ENCODE measurements at places on chromosomes 2 and 18. TPM values are rescaled to one million over a fixed set of nuclear protein-coding genes. Genes with fewer than 3 reads are reported as not detected.

DNA sequence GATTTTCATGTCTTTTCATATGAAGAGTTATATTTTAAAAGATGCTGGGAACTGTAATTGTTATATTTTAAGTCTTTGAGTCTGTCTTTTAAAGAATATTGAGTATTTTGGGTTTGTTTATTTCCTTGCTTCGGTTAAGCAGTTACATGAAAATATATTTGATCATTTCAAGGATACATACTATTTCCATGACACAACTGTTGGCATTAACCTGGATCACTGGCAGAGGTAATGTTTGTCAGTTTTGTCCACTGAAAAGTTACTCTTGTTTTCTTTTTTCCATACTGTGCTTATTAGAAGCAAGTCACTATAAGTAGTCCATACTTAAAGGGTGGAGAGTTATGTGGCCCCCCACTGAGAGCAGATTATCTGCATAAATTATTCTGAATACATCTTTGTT lies 1142.0 kb upstream of the TMEFF2 start:
- DNase-seq, result no peak

- no peak for DNase-seq
Observed at GRCh38 chr2:165239856-165240515, 772 bp downstream of the SCN2A start.

DNA sequence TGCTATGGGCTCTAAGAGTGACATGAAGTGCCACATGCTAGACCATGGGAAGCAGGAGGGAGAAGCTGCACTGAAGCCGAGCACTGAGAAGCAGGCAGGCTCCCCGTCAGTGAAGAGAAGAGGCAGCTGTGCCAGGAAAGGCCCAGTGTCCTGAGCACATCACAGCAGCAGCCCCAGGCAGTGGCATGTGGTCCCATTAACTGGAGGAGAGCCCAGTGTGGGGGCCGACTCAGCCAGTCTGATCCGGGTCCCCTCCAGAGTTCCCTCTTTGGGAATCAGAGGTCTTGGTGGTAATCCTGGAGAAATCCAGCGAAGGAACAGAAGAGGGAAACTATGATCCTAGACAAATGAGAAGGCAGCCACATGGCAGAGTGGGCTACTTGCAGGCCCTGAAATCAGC lies 96.7 kb upstream of the ACAA2 start:
- DNase-seq, result no peak

DNA sequence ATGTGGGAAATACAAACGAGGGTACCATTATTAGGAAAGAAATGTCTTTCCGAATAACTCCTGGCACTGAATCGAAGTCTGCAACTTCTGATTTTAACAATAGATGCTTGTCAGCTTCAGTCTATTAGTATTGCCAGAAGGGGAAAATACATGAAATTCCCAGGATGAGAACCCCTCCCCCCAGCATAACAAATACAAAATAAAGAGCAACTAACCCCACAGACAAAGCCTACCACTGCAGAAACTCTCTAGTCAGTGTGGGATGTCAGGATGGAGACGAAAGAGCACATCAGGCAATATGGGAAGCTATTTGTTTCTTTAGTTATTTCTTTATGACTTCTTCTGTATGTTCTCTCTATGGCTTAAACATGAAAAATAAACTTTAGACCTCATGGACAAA lies 365.0 kb upstream of the CDH2 start:
- no peak for DNase-seq

GRCh38 chr2:181366675-181367175 lies 90.5 kb upstream of the ITGA4 start:
- DNase-seq, result no peak

DNA sequence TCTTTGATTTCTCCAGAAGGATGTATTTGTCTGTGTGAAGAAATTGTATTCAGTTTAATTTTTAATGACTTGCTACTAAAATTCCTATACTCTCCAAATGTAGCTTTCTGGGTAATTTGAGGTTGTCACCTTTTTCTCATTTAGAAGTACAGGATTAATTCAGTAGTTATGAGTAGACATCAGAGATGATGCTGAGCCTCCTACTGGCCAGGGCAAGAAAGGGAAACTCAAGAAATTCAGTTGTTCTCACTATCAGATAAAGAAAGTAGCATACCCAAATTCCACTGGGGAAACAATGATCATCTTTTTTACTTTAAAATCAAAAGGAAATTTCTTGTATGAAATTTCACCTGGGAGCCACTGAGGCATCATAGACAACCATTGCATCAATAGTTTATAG lies 199.4 kb downstream of the SATB2 start:
- DNase-seq, result no peak

GRCh38 chr2:202122980-202123720 lies 50.1 kb downstream of the KIAA2012 start:
- no peak for DNase-seq

- no peak for DNase-seq
Observed at GRCh38 chr2:146669735-146670134, 1175.1 kb upstream of the ACVR2A start.

DNA sequence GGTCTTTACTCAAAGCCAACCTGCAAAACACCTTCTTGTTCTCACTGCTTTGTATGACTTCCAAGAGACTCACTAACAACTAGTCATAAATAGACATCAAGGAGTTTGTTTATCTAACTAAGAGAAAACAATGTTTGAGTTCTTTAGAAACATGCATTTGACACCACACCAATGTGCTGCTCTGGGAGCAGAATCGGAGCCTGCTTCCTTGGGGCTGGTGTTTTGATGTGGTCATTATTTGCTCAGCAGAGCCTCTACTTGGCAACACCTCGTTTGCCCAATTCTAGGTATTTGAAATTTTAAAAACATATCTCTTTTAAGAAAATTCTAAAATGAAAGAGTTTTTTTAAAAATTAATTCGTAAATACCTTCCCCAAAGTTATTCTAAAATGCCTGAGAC lies 167.5 kb downstream of the BCL2 start:
- no peak for DNase-seq

DNA sequence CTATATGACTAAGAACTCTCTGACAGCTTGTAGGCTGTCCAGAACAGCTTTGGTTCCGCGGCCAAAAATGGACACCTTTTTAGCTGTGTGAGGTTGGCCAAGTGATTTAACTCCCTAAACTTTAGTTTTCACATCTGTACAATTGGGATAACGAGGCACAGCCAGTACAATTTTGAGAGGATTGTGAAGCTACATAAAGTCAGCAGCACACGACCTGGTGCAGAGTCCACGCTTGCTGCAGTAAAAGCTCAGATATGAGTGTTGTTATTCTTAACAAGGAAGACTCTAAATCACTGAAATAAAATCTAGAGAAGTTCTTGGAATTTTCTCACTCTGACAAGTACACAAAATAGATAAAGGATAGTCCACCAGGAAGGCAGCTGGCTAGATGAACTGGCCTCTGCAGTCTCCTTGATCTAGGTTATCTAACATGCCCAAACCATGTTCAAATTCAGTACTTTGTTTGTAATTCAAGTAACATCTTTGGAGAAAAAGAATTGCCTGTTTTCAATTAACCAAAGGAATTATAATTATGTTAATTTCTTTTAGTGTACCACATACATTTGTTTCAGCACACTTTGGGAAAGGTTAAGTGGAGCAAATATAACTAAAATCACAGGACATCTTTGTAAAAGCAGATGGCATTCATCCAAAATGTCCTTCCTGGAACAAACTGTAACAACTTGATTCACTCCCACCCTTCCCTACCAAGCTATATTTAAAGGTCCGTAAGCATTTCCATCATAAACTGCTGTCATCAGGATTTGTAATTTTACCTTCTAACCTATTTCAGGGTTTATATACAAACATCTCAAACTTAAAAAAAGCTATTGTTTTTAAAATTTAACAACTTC lies 201.7 kb upstream of the STK17B start:
- no peak for DNase-seq

DNA sequence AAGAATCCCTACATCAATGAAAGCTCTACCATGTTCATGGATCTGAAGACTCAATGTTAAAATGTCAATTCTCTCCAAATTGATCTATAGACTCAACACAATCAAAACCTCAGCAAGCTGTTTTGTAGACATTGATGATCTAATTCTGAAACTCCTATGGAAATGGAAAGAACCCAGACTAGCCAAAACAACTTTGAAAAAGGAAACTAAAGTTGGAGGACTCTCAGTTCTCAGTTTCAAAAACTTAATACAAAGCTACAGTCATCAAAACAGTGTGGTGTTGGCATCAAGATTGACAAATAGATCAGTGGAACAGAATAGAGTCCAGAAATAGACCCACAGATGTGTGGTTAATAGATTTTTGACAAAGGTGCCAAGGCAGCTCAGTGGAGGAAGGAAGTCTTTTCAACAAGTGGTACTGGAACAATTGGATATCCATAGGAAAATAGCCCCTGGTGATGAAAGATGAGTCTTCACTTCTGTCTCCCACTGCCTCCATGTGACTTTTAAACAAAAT lies 30.4 kb downstream of the LBH start:
- DNase-seq, result no peak

DNA sequence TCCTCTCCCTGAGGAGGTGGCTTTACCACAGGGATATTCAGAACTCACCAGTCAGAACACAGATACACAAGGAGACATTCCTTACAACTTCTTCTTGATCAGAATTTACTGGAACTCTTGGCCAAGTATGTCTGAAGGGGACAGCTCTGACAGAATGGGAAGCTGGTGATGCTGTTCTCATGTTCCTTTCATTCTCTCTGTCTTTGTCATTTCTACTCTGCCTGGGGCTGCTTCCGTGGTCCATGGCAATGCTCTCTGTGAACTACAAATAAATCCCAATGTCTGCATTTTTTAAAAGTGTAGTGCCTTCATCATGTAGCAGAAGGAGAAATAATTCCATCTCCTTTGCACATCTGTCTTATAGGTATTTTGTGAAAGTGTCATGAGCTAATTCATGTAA lies 730.3 kb downstream of the CNTNAP5 start:
- no peak for DNase-seq

Gene RND3
- total RNA-seq, result 35.6 TPM

Gene HMSD
- total RNA-seq, result 0.37 TPM

Gene QPCT
- total RNA-seq, result 1.5 TPM

Gene SLC25A12
- total RNA-seq, result 1.0 TPM

Gene ADRA2B
- total RNA-seq, result 4.3 TPM

Gene ZEB2
- 17.6 TPM for total RNA-seq
